Nucleus accumbens (tissue), 56 donors: ENCODE measurements at places on chromosomes 6 and 20.

DNA sequence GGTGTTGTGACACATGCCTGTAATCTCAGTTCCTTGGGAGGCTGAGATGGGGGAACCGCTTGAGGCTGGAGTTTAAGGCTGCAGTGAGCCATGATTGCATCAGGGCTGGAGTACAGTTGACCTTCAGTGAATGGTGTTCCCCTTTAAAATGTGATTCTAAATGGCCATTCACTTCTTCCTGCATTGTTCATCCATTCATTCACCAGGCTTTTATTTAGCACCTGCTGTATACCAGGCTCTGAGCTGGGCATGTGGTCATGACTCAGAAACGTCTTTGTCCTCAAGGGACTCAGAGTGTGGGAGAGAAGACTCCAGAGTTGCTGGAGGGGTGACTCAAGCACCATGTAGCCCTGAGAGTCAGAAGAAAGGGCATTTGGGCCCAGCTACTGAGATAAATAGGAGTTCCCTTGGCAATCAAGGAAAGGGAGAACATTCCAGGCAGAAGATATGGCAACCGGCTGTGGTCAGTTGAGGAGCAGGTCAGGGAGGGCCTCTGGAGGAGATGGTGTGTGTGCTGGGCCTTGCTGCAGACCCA lies 101.1 kb downstream of the DLGAP4 start:
- DNase-seq, result no peak

- no peak for DNase-seq
These were observed 20.7 kb upstream of the EPB41L1 start for GRCh38 chr20:36133821-36134220.

DNA sequence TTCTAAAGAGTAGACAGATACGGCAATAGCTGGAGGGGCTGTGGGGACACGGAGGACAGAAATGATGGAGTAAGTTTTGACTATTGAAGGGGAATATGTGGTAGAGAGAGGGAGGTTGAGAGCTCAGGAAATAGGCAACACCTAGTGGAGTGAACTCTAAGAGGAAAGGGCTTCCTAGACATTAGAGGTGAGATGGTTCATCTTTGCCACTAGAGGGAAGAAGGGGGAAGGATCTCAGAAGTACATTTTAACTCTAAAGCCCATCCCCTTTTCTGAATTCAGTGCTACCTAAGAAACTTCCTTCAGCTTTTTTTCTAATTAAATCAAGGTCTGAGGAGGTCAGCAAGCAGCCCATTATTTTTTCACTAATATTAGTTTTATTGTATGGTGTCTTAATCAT lies 689.4 kb upstream of the MAP3K7 start:
- no peak for DNase-seq

- peak; percentile 90 for DNase-seq
These were observed at the start of gene IP6K3 for GRCh38 chr6:33746651-33747100. Gene IP6K3, minus strand, starts transcription at chr6:33746905. Its CDS starts 11,429 bp downstream, at chr6:33735476.

- no peak for DNase-seq
These were observed 38.8 kb downstream of the SLC22A3 start for GRCh38 chr6:160386869-160387530.

DNA sequence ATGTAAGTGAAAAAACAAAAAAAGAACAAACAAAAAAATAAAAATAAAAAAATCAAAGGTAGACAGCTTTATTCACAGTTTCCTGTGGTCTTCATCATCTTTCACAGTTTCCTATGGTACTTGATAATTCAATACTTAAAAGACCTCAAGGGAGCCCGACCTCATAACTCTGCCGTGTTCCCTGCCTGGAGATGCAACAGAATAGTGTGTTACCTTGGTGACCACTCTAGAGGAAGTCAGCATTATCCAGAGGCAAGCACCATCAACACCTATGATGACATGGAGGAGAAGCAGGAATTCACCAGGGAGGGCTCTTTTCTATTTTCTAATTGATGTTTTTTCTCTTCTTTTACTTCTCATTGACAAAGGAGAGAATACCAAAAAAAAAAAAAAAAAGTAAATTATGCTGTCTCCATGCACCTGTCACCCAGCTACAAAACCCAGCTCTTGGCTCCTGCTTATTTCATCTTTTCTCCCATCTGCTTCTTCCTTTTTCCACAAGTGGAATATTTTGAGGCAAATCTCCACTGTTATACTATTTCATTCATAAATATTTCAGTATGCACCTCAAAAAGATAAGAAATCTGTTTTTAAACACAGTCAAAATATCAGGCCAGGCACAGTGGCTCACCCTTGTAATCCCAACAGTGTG lies 95.8 kb upstream of the STXBP5 start:
- DNase-seq, result no peak

GRCh38 chr6:112636650-112637262 lies 289.6 kb downstream of the RFPL4B start:
- DNase-seq, result no peak

- DNase-seq, result no peak
These were observed 14.4 kb upstream of the TLDC2 start for GRCh38 chr20:36861625-36861874.

- no peak for DNase-seq
These were observed 44.7 kb upstream of the CNKSR3 start for GRCh38 chr6:154555073-154555677.

- no peak for DNase-seq
These were observed 31.3 kb downstream of the AKIRIN2 start for GRCh38 chr6:87670707-87671106.

- no peak for DNase-seq
These were observed 66.8 kb upstream of the IYD start for GRCh38 chr6:150301846-150302519.

DNA sequence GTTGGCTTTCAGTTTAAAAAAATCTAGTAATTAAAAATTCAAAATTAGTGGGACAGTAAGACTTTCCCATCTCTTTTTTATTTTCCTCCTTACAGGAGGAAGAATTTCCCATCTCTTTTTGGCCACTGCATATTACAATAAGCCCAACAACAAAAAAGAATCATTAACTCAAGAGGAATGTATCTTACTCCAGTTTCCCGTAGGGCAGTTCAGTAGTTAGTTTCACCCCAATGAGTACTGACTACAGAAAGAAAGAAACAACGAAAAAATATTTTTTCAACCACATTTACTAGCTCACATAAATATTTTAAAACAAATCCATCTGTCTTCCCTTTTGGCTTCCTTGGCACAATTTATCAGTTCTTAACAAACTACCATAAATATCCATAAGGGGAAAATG lies 14.9 kb upstream of the BLOC1S5 start:
- no peak for DNase-seq

DNA sequence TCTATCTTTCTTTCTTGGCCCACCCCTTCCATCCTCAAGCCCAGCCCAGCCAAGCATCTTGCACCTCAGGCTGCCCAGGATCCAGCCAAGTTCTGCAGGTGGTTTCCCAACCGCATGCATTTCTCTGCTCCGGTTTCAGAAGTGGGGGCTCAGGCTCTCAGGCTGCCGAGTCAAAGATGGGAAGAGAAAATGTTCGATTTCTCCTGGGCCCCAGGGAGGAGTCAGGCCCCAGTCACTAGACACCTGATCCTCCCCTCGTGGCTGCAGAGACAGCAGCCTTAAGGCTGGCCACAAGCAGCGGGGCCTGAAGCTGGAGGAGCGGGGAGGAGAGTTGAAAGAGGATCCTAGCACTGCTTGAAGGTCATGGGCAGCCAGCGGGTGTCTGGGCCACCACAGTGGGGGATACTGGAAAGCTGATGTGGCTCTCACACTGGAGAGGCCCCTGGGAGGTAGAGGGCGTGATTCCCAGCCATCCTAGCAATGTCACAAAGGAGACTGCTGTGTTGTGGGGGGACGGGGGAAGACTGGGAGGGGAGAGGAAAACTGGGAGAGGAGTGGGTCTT lies 42.2 kb upstream of the ZFAND3 start:
- DNase-seq, result no peak

DNA sequence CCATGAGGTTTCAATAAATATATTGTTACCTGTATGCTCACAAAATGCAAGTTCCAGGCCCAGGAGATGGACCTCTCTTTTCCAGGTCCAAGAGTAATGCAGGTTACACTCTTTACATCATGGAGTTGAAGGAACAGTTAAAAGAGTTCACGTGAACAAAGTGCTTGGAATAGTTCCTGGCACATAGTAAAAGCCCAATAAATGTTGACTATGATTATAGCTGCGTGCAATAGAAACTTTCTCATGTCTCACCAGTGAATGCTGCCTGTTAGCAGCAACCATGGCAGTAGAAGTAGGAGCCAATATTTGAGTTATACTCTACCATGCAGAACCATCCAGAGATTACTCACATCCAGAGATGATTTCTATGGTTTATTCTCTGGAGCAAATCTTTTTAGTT lies 707.5 kb downstream of the DHX35 start:
- no peak for DNase-seq

DNA sequence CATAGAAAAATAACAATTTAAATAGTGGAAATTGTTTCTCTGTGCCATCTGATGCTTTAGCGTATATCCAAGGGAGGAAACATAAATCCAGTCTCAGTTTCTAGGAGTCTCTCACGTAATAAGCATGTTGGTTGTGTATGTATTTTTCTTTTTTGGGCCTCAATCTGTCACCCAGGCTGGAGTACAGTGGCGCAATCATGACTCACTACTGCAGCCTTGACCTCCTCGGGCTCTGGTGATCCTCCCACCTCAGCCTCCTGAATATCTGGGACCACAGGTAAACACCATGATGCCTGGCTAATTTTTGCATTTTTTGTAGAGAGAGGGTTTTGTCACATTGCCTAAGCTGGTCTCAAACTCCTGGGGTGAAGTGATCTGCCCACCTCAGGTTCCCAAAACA lies 78.6 kb upstream of the PLN start:
- no peak for DNase-seq

GRCh38 chr6:34425132-34425497 lies 754 bp downstream of the RPS10 start:
- no peak for DNase-seq

GRCh38 chr6:44636561-44637248 lies 249.2 kb downstream of the CDC5L start:
- no peak for DNase-seq
